ENCODE measurements at places on chromosomes 3 and 15.

- H3K4me3 ChIP-seq = no peak overlapping the region
- no peaks in the 10 kb centered on the region for H3K27me3 ChIP-seq
- no peaks in the 10 kb centered on the region for H3K4me1 ChIP-seq
- no peak for DNase-seq
These were observed 19.8 kb upstream of the USP3 start for GRCh38 chr15:63484433-63485186.

DNA sequence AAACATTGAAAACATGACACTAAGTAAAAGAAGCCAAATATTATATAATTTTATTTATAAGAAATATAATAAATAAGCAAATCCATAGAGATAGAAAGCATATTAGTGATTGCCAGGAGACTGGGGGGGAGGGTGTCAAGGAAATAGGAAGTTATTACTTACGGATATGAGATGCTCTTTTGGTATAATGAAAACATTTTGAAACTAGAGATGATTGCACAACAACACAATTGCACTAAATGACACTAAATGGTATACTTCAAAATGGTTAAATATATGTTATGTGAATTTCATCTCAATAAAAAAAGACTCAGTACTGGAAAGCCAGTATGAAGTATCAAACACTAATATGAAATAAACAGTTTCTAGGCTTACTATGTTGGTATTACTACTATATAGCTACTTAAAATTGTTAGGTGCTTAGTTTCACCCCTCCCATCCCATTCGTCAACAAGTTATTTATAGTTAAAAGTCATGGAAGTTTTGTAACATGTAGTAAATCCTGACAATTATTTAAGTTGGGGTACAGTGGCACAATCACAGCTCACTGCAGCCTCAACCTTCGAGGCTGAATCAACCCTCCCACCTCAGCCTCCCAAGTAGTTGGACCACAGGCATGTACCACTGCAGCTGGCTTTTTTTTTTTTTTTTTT lies 43.7 kb downstream of the STAG1 start:
- peaks cover 5% of the 10 kb centered on the region for H3K36me3 ChIP-seq
- H3K27me3 ChIP-seq = no peaks in the 10 kb centered on the region
- H3K27ac ChIP-seq = no peak overlapping the region
- H3K4me1 ChIP-seq = no peaks in the 10 kb centered on the region
- no peak overlapping the region for H3K4me3 ChIP-seq

DNA sequence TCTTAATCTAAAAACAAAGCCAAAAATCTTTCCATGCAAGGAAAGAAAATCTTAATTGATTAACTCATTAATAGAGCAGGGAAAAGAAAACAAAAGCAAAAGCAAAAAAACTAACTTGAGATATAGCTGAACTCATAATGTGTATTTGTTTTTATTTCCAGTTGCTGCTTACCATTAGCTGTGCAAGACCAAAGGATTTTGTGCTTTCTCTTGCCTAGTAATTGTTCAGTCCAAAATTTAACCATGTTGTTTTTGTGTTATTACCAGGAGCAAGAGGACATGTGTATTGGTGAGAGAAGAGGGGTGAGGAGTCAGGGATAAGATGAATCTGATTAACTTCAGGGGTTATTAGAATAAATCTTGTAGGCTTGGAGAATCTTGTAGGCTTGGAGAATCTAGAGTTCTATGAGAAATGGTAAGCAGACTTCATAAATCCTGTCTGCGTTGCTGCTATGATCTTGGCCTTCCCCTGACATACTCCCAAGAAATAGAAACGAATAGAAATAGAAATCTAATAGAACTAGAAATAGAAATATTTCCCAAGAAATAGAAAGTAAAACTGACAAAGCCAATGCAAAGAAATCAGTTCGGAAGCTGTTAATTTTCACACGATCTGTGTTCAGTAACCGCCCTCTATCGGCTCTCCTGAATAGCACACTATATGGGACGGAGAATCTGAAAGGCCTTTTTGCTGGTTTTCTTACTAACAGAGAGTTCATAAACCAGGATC lies 72.6 kb upstream of the TNFSF10 start:
- H3K36me3 ChIP-seq = no peaks in the 10 kb centered on the region
- H3K27ac ChIP-seq = peak overlapping the region; percentile 22
- H3K4me1 ChIP-seq = no peaks in the 10 kb centered on the region
- peak; percentile 67 for DNase-seq

DNA sequence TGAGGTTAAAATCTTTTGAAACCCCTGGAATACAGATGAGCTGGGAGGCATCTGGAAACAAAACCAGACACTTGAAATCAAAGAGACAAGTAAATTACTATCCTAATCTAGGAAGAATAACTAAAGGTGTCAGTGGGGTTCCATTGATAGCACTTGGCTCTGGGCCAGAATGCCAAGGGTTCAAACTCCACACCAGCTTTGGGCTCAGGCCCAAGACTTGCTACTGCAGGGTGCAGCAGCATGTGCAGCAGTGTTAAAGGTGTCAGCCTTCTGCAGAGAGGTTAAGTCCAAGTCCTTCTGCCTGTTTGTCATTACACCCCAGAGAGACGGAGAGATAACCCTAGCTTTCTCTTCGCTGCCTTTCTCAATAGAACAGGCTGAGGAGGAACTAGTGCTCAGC lies 273.9 kb downstream of the TIGIT start:
- H3K27ac ChIP-seq = no peak overlapping the region
- H3K27me3 ChIP-seq = no peaks in the 10 kb centered on the region
- no peak overlapping the region for H3K4me3 ChIP-seq
- H3K4me1 ChIP-seq = no peaks in the 10 kb centered on the region
- no peak for DNase-seq
- no peaks in the 10 kb centered on the region for H3K36me3 ChIP-seq

GRCh38 chr15:34365836-34366235 lies 1.2 kb downstream of the LPCAT4 start:
- peak overlapping the region; percentile 44 for H3K27ac ChIP-seq
- no peaks in the 10 kb centered on the region for H3K27me3 ChIP-seq
- H3K36me3 ChIP-seq = peaks cover 18% of the 10 kb centered on the region
- H3K4me3 ChIP-seq = peak overlapping the region; percentile 87

- H3K27ac ChIP-seq = no peak overlapping the region
- no peaks in the 10 kb centered on the region for H3K27me3 ChIP-seq
- no peak overlapping the region for H3K4me3 ChIP-seq
- peaks cover 8% of the 10 kb centered on the region for H3K4me1 ChIP-seq
These were observed 239.1 kb upstream of the ROPN1 start for GRCh38 chr3:124230998-124231397.

- H3K27me3 ChIP-seq = no peaks in the 10 kb centered on the region
- DNase-seq = no peak
- no peaks in the 10 kb centered on the region for H3K36me3 ChIP-seq
- H3K4me1 ChIP-seq = no peaks in the 10 kb centered on the region
- no peak overlapping the region for H3K4me3 ChIP-seq
These were observed 60.4 kb upstream of the CHD2 start for GRCh38 chr15:92839696-92840095.
